ENCODE measurements at places on chromosomes 5 and 9.

DNA sequence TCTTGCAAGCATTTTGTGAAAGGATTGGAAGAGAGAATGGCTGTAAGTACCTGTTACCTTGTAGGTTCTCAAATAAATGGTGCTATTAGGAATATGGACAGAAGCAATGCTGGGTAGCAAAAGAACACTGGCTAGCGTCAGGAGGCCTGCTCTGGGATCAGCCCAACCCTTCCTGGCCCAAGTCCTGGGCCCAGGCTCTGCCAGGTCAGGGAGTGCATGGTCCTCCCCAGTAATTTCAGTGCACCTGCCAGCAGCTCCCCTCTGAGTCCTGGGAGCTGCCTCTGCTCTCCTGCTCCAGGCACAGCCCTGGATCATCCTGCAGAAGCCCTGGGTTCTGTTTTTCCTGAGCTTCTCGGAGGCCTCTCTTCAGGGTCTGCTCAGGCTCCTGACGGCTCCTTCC is 89.5 kb upstream of the ARAP3 start:
- DNase-seq, result no peak

DNA sequence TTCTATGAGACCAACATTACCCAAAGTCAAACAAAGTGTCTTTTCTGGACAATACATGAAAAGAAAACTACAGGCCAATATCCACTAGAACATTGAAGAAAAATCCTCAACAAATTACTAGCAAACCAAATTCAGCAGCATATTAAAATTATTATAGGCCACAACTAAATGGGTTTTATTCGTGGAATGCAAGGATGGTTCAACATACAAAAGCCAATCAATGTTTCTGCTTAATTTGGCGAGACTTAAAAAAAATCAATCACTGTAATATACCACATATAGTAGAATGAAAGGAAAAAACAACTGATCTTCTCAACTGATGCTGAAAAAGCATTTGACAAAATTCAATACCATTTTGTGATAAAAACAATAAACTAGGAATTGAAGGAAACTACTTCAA is 51.8 kb upstream of the FNIP1 start:
- DNase-seq, result no peak

DNA sequence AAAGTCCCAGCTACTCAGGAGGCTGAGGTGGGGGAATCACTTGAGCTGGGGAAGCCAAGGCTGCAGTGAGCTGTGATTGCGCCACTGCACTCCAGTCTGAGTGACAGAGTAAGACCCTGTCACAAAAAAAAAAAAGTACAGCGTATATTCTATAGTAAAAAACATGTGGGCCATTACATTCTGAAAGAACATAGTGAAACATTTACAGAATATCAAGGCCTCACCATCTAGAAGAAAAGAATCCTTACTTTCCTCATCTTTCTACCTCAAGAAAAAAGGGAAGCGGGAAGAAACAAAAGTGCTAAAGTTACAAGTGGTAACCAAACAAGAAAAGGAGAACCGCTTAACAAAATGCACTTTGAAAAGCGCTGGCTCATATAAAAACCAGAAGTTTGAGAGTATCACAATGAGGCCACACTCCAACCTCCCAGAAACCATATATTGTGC is 5.7 kb upstream of the SYK start:
- no peak for DNase-seq

DNA sequence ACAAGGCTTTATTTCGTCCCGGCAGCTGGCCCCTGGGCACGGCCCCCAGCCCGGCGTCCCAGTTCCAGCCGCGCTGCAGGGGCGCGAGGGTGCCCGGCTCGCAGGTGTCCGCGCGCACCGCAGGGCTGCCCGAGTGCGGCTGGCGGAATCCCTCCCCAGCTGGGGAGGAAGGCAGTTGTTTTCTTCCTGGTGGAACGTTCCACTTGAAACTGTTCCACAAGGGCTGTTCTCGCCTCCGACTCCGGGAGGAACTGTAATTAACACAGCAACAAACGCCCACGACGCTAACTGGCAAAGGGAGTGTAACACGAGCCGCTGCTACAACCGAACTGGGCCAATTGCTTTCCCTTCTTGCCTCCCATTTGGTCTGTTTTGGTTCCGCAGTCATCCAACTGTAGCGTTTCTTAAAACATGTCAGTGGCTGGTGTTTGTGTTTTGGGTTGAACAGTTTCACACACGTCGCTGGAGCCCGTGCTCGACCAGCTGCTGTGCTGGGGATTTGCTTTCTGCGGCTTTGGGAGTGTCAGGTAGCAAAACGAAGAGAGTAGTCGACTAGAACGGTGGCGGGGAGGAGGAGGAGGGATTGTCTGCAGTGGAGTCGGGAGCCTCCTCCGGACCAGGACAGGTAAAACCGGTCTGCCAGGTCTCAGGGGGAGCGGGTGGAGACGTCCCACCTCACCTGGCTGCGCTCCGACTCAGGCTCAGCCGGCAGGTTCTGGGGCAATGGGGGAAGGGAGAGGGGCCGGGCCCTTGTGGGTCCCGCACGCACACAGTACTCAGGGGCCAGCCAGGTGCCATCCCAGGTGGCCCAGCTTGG is 131.6 kb upstream of the NIPBL start:
- DNase-seq, result peak; percentile 45

DNA sequence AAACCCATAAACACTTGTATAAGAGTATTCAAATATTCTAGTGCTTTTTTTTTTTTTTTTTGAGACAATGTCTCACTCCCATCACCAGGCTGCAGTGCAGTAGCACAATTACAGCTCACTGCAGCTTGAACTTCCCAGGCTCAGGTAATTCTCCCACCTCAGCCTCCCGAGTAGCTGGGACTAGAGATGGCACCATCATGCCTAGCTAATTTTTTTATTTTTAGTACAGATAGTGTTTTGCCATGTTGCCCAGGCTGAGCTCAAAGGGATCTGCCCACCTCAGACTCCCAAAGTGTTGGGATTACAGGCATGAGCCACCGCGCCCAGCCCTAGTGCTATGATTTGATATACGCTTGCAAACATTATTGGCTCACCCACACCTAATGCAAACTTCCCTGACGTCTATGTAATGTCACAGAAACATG is 11.8 kb downstream of the IL6ST start:
- peak; percentile 35 for DNase-seq

GRCh38 chr9:86653466-86653865 is 293.8 kb downstream of the GAS1 start:
- DNase-seq, result no peak

DNA sequence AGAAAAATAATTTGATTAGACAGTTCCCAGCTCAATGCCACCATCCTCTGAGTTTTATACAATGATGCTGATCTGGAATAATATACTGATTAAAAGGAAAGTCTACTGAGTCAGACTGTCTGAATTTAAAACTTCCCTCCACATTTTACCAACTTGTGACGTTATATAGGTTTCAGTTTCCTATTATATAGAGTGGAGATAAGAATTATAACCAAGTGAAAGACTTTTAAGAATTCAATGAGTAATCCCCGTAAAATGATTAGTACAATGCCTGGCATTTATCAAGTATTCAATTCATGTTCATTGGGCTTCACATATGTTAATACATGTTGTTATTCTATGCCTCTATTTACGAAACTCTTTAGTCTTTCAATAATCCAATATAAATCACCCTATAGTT is 166.0 kb downstream of the CDH9 start:
- no peak for DNase-seq

DNA sequence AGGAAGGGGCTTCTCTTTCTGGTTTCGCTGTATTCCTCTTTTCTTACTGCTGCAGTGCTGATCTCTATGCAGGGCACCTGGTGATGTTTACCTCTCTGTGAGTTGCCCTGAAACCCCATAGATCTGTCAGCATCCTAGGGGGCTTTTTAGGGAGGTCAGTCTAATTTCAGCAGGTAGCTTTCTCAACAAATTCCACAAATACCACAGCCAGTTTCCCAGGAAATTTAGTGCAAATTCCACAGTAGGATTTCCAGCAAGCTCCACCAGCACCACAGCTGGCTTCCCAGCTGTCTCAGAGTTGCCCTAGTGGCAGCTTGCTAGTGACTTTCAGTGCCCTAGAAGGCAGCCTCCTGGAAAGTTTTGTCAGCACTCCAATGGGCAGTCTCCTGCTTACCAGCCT is 379.1 kb upstream of the SMC2 start:
- DNase-seq, result no peak

DNA sequence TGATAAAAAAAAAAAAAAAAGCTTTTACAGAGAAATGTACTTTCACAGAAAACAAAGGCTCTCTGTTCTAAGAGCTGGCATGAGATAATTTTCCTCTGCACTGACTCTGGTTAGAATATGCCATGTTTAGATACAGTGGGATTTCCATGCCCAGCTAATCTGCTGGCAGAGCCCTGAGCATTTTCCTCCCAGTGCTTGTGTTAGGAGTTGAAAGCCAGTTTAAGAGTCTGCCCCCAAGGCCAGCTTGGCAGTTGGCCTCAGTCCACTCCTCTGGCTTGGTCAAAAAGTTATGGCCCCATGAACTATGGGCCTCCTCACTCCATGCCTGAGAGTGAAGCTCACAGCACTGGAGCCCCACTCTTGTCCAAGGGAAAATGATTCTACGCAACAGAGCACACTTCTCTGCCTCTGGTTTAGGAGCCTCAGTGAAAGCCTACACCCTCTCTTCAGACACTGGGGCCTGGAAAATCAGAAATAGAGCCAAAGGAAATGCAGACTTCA is 21.9 kb downstream of the MOCS2 start:
- DNase-seq, result no peak

DNA sequence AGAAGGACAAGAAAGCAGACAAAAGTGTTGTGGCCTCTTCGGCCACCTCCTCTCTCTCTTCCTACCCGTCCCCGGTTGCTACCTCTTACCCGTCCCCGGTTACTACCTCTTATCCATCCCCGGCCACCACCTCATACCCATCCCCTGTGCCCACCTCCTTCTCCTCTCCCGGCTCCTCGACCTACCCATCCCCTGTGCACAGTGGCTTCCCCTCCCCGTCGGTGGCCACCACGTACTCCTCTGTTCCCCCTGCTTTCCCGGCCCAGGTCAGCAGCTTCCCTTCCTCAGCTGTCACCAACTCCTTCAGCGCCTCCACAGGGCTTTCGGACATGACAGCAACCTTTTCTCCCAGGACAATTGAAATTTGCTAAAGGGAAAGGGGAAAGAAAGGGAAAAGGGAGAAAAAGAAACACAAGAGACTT is 2.4 kb downstream of the EGR1 start:
- DNase-seq, result peak; percentile 5

DNA sequence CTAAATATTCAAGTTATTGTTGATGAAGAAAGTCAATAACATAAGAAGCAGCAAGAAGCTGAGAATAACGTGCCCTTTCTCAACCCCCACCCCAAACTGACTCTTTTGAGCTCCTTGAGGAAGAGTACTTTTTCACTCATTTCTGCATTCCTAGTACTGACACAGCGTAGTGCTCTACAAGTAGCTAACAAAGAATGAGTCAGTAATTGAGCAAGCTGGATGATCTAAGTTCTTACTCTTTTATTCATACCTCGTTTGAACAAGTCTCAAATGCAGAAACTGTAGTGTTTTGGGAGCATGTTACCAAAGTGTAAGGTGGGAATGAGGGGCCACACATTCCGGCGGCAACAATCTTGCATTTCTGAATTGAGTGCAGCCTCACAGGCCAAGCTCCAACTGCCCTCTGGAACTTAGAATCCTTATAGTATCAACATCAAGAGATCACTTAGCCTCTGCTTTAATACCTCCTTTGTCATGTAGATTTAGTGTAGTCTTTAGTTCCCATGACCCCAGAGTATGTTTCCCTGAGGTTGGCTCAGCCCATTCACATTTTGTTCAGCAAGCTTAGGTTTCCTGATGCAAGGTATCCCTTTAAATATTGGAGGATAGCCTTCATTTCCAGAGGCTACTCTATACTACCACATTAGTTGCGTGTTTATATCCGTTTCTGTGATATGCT is 152.0 kb downstream of the PRR16 start:
- DNase-seq, result peak; percentile 94

GRCh38 chr9:124770359-124771020 is 621 bp downstream of the NR6A1 start:
- DNase-seq, result no peak

Measured in choroid plexus epithelial cell (primary cell).